HS-27A (cell line): ENCODE measurements at places on chromosomes 1 and 21.

DNA sequence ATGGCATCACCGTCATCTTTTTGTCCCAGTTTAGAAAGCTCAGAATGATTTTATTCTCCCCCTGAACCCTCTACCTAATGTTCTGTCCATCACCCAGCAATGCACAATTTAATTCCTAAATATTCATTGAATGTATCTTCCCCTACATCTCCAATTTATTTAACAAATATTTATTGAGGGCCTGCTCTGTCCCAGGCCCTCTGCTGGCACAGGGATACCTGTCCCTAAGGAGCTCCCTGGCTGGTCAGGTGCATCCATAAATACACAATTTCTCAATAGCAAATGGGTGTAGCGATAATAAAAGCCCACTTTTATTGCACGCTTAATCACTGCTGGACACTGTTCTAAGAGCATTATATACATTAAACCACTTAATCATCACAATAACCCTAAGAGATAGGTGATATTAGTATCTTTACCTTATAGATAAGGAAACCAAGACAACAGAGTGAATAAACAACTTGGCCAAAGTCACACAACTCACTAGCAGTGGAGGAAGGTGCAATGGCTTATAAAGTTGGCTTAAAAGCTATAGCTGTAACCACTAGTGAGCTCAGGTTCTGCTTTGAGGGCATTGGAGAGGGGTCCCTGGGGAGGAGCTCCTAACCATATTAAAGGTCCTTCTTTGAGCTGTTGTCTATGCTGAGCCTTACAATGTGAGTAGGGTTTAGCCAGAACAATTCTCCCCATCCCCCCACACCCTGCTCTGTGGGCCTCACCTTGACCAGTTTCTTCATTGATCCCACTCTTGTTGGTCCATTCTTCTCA is 126.3 kb upstream of the JUN start:
- no peak for DNase-seq

GRCh38 chr1:179001451-179001850 is 24.2 kb upstream of the FAM20B start:
- no peak for DNase-seq

DNA sequence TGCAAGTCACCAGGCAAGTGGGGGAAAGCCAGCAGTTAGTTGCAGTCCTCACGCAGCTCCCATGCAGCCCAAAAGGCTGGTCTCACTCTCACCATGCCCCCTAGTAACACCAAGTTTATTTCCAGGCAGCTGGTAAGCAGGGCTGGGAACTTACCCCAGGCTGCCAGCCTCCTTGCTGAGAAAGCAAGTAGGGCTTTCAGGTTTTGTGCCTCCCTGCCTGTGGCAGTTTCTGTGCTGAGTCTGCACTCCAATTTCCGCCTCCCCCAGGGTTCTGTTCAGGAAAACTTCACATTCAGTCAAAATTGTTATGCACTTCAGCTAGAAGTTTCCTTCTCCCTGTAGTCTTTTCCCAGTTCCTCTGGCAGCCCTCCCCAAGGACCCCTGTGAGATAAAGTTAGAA is 102.0 kb upstream of the SGIP1 start:
- no peak for DNase-seq

GRCh38 chr1:92877081-92877711 is 45.4 kb downstream of the RPL5 start:
- DNase-seq = no peak

DNA sequence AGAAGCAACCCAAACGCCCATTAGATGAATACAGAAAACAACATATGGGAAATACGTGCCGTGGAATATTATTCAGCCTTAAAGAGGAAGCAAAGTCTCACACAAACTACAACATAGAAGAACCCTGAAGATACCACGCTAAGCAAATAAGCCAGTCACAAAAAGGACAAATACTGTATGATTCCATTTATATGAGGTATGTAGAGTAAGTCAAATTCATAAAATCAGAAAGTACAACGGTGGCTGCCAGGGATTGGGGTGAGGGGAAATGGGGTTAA is 54.2 kb downstream of the SIPA1L2 start:
- DNase-seq = no peak

DNA sequence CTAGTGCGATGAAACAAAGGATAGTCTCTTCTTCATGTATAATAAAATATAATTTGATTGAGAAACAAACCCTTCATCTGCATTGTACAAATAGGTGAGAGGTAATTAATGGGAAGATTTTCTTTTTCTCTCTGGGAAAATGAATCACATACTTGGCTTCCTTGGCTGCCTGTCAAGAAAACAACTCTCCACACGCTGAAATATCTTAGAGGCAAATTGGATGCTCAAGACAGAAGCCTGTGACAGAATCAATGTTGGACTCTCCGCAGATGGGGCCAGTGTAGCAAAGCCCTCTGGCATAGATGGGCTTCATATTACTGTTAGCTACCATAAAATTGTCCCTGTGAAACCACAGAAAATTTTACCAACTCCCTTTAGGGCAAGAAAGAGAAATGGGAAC is 186.6 kb downstream of the GRIK1 start:
- DNase-seq = no peak

- DNase-seq = no peak
These were observed 94.4 kb downstream of the PRDM16 start for GRCh38 chr1:3163356-3163755.

DNA sequence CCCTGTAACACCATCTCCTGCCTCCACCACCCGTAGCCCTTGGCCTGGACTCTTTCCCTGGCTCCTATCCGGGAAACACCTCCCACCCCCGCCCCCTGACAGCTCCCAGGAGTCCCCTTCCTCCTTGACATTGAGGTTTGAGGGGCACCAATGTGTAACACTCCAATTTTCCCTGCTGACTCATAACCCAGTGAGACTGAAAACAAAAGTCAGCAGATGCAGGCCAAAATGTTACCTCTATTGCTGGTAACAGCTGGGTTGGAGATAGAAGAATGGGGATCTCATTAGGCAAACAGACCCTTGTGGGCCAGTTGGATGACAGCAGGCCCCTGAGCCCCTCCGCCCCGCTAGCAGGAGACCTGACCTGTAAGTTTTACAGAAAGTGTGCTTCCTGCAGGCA is 237.2 kb downstream of the KAZN start:
- DNase-seq = no peak

- DNase-seq = no peak
These were observed 528.1 kb downstream of the KIF26B start for GRCh38 chr1:245682638-245683628.

DNA sequence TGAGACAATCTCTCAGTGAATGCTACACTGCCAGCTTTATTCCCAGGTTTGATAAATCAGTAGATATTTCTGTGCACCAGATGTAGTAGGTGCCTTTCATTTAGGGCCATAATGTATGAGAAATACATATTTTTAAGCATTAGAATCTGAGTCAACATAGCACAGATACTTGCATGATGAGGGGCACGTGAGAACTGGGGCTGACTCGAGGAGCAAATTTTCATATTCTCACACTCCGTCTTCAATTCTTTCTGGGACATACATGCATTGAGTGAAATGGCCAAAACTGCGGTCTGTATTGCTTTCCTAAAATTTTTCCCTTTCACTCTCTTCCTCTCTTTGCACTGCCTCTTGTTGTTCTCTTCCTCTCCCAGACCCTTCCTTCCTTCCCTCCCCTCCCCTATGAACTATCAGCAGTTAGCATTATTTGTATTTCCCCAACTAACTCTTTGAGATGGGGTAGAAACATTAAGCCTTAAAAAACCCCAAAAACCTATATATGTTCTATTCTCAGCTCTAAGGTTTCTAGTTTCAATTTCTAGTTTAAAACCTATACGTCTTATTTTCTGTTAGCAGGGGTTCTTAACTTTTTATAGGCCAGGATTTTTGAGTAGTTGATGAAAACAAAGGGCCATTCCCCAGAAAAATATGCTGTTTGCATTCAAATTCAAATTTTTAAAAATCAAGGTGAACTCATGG is 289.1 kb downstream of the PTBP2 start:
- DNase-seq = no peak

GRCh38 chr1:111833334-111833733 is 77.6 kb downstream of the DDX20 start:
- no peak for DNase-seq

DNA sequence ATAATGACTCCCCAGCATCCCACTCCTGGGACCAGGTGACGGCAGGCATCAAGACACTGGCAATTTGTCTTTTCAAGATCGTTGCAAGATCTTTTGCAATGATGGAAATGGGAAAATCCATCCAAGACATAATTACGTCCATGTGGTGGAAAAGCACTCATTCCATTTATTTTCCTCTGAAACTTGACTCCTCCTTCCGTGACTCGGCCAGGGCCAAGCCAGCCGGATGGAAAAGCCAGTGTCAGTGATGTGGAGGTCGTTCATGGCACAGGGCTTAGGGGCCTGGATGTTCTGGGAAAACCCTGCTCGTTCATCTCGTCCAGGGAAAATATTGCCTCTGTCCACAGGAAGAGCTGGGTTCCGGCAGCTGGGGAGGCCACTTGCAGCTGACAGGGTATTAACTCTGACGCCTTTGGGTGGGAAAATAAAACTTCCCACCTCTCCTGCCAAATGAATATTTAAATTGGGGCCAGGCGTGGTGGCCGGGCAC is 46.2 kb downstream of the C1orf198 start:
- DNase-seq = no peak

GRCh38 chr1:29879217-29879616 is 642.9 kb downstream of the PTPRU start:
- no peak for DNase-seq

GRCh38 chr21:17387030-17387617 is 125.7 kb upstream of the CXADR start:
- peak; percentile 48 for DNase-seq

DNA sequence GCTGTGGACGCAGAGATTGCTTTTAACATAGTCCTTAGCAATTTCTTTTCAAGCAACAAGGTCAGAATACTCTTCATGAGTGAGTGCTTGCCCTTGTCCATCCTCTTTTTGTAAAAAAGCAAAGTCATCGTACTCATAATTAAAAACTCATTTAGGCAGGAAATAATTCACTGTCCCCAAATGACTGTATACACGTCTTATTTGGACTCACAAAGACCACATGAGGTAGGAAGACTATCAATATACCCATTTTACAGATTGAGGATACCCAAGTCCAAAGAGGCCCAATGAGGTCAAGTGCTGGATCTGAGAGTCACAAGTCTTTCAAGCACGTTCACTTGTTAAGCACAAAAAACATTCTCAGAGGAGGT is 13.2 kb downstream of the ITPKB start:
- no peak for DNase-seq

GRCh38 chr21:38306433-38307141 is 49.8 kb downstream of the KCNJ15 start:
- DNase-seq = no peak

DNA sequence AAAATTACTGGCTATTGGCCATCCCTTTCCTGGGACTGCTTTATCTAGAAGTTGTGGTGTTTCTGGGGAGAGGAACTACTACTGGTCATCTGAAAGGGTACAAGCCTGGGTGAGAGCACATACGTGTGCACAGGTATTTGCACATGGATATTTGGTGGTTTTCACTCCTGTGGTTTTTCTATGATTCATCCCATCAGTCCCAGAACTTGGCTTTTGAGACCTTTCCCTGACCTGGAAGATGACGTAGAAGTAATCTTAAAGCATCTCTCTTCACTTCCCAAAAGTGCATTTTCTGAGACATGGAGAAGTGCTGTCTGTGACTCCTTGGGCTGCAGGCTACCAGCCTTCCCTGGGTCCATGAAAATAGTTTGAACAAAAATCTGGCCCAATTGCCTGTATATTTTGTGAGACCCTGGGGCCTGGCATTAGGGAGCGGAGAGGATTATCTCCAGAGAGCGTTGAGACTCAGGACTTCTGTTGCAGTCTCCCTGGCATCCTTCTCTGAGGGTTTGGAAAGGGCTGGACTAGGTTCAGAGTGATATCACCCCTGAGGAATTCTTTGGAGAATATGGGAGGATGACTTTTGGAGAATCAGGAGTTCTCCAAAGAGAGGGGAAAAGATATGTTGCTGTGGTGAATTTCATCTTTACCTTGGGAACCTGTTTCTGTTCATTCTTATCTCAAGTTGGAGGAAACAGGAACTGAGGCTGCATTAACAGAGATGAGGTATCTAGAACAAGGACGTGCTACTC is 130.8 kb downstream of the NOS1AP start:
- no peak for DNase-seq

DNA sequence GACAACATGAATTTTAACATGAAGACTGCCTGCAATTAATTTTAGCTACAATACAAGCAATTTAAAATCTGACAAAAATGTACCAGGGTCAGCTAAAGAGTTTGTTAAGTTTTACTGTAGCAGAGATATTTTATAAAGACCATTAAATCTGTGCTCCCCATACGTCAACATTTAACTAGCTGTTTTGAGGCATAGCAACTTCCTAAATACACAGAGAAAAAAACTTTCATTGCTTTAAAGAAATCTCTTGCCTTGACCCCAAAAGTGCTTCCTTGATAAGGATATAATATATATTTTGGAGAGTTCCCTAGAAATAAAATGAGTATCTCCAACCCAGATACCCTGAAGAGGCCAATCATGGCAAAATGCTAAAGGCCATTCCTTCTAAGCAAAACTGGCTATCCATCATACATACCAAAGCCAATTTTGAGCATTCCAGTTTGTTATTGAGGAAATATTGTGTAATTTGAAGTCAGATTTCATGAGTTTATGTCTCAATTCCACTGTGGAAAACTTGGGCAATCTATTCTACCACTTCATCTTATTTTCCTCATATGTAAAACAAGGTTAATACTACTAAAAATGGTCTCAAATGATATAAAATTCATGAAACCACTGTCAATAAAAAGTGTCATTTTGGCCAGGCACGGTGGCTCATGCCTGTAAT is 19.1 kb downstream of the ASPM start:
- DNase-seq = no peak

GRCh38 chr1:37449936-37450335 is 24.4 kb upstream of the ZC3H12A start:
- DNase-seq = no peak

DNA sequence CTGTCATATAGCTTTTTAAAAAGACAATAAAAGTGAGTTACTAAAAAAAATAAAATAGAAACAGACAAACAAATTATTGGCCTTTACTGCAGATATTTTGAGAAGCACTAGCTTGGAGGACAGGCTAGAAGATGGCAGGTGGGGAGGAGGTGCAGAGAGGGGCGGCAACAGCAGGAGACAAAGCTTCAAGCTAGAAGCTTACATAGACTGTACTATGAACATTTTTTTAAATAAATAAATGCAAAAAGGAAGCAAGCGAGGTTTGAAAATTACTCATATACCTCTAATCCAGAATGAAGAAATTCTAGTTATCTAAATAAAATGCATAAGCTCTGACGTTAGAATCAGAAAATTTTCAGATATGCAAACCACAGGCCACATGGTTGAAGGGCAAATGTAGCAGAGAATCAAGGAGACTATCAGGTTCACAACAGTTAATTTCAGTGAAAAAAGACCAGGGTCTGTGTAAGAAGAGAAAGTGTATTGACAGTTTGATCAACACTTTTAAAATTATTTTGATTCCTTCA is 54.9 kb downstream of the NRIP1 start:
- DNase-seq = peak; percentile 72

GRCh38 chr1:41546833-41547135 is 62.3 kb upstream of the EDN2 start:
- no peak for DNase-seq

- DNase-seq = no peak
These were observed 13.2 kb upstream of the CTSE start for GRCh38 chr1:206036663-206037455.
